ENCODE measurements at places on chromosomes 7 and 10.

GRCh38 chr7:31747553-31747952 is 60.5 kb downstream of the PPP1R17 start:
- no peak for DNase-seq

DNA sequence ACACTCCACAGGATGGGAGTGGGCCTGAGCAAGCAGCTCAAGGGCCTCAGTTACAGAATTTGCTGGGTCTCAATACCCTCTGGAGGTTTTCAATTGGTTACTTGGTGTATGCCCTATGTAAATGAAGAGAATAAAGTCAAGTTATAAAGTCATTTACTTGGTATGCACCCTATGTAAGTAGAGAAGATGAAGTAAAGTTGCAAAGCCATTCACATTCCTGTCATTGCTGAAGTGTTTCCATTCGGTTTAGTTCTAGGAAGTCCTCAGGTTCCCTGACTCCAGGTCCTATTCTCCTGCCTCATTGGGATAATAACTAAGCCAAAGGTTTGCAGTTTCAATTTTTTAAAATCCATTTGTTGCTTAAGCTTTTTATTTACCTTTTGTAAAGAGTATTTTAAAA is 272.6 kb upstream of the NPSR1 start:
- DNase-seq, result no peak

DNA sequence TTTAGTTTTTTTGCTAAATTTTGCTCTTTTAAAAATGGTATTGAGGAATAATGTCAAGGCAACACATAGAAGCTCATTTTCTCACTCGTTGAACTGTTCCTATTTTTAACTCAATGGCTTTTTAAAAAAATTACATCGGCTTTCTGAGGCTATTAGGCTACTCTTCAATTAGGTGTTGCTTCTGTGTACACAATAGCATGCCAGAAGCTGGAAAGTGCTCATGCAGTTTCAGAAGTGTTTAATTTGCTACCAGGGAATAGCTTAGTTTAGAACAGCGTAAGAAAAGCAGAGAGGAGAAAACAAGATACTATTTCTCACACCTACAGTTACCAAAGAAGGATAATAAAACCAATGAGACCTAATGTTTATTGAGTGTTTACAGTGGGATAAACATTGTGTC is 157.4 kb downstream of the NXPH1 start:
- no peak for DNase-seq

GRCh38 chr7:55526329-55526728 is 46.0 kb downstream of the VOPP1 start:
- DNase-seq, result no peak

DNA sequence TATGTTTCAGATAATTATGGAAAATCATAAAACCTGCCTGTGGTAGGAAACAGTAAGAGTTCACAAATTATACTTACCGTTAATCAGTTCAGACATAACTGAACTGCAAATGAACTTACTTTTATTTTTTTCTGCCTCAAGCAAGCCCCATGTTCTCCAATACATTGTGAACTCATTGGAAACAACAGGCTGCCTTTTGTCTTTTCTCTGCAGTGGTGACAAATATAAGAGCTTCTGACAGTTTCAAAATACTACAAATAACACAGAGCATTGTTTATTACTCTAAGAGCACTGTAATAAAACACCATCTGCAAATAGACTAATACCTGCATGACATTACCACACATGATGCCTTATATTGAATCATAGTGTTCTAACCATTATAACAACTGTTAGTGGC is 94.0 kb upstream of the CDCA7L start:
- no peak for DNase-seq

DNA sequence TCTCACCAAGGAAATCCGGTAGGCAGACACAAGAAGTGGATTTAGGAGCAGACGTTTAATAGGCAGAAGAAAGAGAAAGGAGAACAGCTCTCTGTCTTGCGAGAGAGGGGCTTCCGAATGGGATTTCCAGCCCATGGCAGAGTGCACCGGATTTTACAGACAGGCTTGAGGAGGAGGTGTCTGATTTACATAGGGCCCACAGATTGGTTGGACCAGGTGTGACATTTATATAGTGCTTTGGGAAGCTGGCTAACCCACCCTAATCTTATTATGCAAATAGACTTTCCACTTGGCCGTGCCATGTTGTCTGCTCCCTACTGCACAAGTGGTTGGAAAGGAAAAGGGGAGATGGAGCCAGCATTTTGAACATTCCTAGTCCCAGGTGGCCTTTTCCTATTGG is 57.8 kb downstream of the ANKMY2 start:
- DNase-seq, result no peak

GRCh38 chr10:122112625-122113160 is 123.7 kb downstream of the TACC2 start:
- DNase-seq, result no peak

DNA sequence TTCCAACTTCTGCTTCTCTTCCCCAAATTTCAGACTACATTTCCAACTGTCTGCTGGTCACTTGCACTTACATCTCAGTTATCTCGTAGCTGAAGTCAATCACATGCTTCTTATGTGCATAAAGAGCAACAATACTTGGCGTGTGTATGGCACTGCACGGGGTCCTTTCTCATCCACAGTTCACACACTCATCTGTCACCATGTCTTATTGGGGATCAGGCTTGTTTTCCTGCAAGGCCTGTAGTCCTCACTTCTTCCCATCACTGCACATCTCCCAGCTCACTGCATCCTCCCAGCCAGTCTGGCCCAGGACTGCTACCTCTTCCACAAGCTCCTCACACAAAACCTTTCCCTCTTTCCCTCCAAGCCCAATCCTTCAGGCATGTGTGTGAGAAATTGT is 35.3 kb downstream of the NUDCD3 start:
- no peak for DNase-seq

GRCh38 chr10:58775960-58776567 is 263.4 kb downstream of the BICC1 start:
- no peak for DNase-seq
